ENCODE measurements at places on chromosomes 6 and 20.
A peak's percentile ranks its signal among the peaks of the same experiment; 100 is the strongest.

GRCh38 chr6:119880840-119881239 is 531.3 kb upstream of the MAN1A1 start:
- no peaks in the 10 kb centered on the region for H3K27me3 ChIP-seq
- no peaks in the 10 kb centered on the region for H3K4me1 ChIP-seq
- H3K4me3 ChIP-seq, result no peak overlapping the region
- no peaks in the 10 kb centered on the region for H3K36me3 ChIP-seq

GRCh38 chr20:56504373-56505005 is 20.1 kb upstream of the FAM209A start:
- no peak overlapping the region for H3K4me3 ChIP-seq
- peaks cover 12% of the 10 kb centered on the region for H3K36me3 ChIP-seq
- DNase-seq, result no peak
- H3K27ac ChIP-seq, result no peak overlapping the region
- H3K27me3 ChIP-seq, result no peaks in the 10 kb centered on the region

DNA sequence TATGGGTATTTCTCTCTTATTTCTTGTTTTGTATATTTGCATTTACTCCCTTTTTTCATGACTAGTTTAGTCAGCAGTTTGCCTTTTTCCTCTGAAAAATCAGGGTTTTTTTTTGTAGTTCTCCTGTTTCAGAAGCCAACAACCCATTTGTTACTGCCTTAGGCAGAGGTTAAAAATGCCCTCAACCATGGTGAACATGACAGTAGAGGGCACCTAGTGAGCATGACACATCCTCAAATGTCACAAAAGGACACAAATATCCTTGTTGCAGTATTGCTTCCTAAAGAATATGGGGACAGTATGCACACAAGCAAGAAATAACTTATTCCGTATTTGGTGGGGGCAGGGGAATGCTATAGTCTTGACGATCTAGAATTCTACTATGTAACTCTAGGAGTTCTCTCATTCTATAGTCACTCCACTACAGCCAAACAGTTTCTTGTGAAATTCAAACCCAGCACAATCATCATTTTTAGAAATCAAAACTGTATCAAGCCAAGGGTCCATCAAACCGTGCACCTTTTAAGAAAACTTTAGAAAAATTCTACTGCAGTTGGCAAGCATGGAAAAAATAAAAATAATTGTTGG is 47.0 kb downstream of the GOPC start:
- H3K27ac ChIP-seq, result no peak overlapping the region
- H3K27me3 ChIP-seq, result no peaks in the 10 kb centered on the region
- DNase-seq, result no peak
- no peaks in the 10 kb centered on the region for H3K4me1 ChIP-seq
- peaks cover 5% of the 10 kb centered on the region for H3K36me3 ChIP-seq

DNA sequence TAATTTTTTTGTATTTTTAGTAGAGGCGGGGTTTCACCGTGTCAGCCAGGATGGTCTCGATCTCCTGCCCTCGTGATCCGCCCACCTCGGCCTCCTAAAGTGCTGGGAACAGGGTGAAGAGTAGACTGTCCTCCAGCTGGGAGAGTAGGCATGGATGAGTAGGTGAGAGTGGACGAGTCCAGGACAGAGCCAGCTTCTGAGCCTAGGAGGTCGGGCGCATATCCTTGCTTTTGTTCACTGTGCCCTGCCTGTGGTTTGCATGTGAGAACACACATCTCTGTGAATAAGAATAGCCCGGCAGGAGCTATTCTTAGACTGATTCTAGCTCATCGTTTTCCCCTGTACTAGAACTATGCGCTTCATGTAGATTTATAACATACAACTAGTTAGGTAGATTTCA is 78.3 kb downstream of the RPP40 start:
- no peak overlapping the region for H3K4me3 ChIP-seq
- no peak overlapping the region for H3K27ac ChIP-seq
- H3K4me1 ChIP-seq, result no peaks in the 10 kb centered on the region
- no peak for DNase-seq

DNA sequence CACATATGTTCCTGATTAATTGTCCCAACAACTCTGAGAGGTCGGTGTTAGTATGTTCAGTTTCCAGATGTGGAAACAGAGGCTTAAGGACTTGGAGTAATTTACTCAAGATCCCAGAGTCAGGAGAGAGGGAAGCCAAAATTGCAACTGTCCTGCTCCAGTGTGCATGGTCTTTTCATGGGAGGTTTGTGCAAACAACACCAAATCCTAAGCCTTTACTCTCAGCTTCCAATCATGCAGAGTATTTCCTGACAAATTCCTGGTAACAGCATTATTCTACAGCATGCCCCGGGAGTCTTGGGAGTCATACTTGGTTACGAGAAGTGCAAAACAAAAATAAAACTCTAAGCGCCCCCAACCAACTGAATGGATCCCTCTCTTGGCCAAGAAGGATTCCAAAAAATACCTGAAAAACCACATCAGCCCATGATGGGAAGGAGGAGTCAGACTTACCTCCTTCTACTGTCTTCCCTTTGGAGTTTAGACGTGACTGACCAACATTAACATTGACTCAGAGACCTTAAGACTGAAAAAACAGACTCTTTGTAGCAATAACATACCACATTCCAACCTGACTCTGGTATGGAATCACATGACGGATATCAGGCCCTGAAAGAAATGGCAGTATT is 30.8 kb upstream of the PPP1R3G start:
- H3K4me3 ChIP-seq, result no peak overlapping the region
- H3K27ac ChIP-seq, result no peak overlapping the region
- no peaks in the 10 kb centered on the region for H3K27me3 ChIP-seq

GRCh38 chr6:37488476-37488875 is 11.2 kb downstream of the CCDC167 start:
- H3K27me3 ChIP-seq, result no peaks in the 10 kb centered on the region
- H3K27ac ChIP-seq, result no peak overlapping the region
- H3K4me1 ChIP-seq, result no peaks in the 10 kb centered on the region
- peaks cover 10% of the 10 kb centered on the region for H3K36me3 ChIP-seq

GRCh38 chr6:24874776-24875533 is 60.8 kb downstream of the RIPOR2 start:
- H3K4me3 ChIP-seq, result no peak overlapping the region
- no peaks in the 10 kb centered on the region for H3K27me3 ChIP-seq
- peaks cover 10% of the 10 kb centered on the region for H3K4me1 ChIP-seq
- DNase-seq, result peak; percentile 54
- H3K27ac ChIP-seq, result no peak overlapping the region

- no peak overlapping the region for H3K27ac ChIP-seq
- H3K4me1 ChIP-seq, result no peaks in the 10 kb centered on the region
Measured at GRCh38 chr20:33028875-33029274, 2.6 kb upstream of the BPIFB6 start.

DNA sequence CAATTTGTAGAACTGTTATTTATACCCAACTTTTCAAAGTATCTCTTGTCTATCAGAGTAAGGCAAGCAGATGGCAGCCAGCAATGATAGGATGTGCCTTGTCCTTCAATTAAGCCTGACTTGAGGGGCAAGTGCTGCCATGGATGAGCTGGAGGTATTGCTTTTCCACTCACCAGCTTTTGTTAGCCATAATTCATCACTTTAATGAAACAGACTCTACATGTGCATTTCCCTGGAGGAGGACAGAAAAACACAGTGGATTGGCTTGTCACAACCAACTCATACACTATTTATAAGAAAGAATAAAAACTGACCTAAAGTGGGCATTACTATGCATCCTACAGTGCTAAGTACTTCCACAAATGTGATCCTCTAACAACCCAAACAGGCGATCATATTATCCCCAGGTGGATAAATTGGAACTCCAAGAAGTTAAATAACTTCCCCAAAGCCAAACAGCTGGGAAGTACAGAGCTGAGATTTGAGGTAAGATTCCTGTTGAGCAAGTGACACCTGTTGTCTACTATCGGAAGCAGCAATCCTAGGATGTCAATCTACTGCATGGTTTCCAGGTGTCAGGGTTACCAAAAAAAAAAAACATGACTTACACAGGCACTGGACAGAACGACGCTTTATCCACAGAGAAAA is 73.9 kb upstream of the NRSN1 start:
- no peaks in the 10 kb centered on the region for H3K27me3 ChIP-seq
- no peak overlapping the region for H3K27ac ChIP-seq
- DNase-seq, result no peak

- H3K4me1 ChIP-seq, result peaks cover 10% of the 10 kb centered on the region
- no peak for DNase-seq
- H3K27me3 ChIP-seq, result no peaks in the 10 kb centered on the region
- no peak overlapping the region for H3K4me3 ChIP-seq
Measured at GRCh38 chr20:17881741-17882064, 86.9 kb downstream of the SNX5 start.

DNA sequence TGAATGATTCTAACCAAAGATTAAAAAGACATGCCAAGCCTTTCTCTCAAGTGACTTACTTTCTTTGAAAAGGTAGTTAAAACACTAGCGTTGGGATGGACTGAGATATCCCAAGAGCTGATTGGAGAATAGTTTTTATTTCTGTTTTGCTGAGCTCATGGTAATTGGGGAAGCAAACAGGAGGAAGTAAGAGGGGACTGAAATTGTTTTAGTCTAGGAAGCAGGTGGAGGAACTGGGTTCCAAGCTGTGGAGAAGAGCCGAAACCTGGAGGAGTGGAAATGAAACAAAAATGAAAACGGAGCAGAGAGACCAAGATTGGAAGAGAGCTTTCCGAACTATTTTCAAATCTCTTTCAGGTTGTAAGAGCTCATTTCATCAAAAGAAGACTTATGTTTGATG is 59.9 kb upstream of the TENT5A start:
- no peak overlapping the region for H3K27ac ChIP-seq
- DNase-seq, result no peak
- no peak overlapping the region for H3K4me3 ChIP-seq
- H3K36me3 ChIP-seq, result no peaks in the 10 kb centered on the region
- H3K27me3 ChIP-seq, result no peaks in the 10 kb centered on the region

DNA sequence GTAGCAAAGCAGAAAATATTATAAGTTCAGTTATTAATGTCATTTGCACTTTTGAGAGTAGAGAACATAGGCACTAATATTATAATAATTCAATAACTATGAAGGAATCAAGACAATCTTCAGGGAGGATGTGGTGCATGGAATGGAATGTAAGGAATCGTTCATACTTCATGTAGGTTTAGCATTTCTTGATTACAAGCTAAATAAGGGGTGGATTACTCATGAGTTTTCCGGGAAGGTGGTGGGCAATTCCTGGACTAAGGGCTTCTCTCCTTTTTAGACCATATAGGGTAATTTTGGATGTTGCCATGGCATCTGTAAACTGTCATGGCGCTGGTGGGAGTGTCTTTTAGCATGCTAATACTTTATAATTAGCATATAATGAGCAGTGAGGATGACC is 9.1 kb upstream of the BTNL2 start:
- no peaks in the 10 kb centered on the region for H3K36me3 ChIP-seq
- no peak overlapping the region for H3K4me3 ChIP-seq
- peaks cover 17% of the 10 kb centered on the region for H3K4me1 ChIP-seq
- no peak for DNase-seq
- H3K27ac ChIP-seq, result no peak overlapping the region
- peaks cover 30% of the 10 kb centered on the region for H3K27me3 ChIP-seq

DNA sequence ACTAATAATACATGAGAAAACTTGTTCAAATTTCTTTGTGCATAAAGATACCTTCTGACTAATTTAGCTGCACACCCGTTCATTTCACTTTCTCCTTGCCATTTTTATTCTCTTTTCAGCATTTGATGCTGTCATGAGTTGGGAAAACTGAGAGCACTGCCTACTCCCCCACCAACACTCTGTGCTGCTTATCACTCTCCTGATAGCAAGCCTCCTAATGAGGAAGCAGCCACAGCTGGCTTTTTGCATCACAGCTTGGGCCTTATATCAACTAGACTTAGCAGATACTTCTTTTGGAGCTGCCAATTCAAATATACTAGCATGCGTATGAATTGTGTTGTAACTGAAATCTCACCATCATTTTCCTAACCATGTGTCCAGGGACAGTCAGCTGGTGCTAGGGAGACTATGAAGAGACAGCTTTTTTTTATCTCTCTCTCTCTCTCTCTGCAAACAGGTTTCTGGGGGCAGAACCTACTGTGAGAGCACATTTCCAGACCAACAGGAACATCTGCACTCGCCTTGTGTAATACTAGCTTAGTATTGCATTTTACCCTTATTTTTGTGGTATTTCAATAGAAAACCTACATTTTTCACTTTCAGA is 699.0 kb downstream of the KHDRBS2 start:
- DNase-seq, result no peak
- H3K27me3 ChIP-seq, result no peaks in the 10 kb centered on the region
- no peak overlapping the region for H3K27ac ChIP-seq
- H3K4me3 ChIP-seq, result no peak overlapping the region
- no peaks in the 10 kb centered on the region for H3K36me3 ChIP-seq

DNA sequence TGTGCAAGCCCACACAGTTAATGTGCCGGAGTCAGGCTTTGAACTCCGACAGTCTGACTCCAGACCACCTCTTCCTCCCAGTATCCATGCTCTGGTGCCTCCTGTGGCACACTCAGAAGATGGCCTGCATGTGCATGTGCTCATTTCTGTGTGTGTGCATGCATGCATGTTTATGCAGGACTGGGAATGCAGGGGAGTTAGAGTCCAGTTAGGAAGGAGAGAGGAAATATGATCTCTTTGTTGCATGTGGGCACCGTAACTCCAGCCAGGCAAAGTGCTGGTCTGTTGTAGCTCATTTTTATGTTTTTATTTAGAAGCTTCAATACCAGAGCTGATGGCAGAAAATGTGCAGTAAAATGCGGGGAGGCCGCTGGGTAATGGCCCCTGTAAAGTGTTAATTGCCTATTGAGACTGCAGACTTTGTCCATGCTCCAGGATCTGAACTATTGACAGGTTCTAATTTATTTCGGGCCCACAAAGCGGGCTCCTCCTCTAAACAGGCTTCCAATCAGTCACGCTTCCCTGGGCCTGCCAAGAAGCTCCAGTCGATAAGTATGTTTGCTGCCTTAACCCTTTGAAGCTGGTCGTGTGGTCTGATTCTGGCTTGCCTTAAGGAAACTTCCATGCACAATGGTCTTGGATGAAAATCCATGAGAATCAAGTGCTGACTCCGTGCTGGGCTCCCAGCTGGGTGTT is 248.3 kb downstream of the DHX35 start:
- H3K4me3 ChIP-seq, result no peak overlapping the region
- H3K4me1 ChIP-seq, result no peaks in the 10 kb centered on the region
- H3K27ac ChIP-seq, result no peak overlapping the region
- no peaks in the 10 kb centered on the region for H3K27me3 ChIP-seq
- peak; percentile 9 for DNase-seq
- no peaks in the 10 kb centered on the region for H3K36me3 ChIP-seq

DNA sequence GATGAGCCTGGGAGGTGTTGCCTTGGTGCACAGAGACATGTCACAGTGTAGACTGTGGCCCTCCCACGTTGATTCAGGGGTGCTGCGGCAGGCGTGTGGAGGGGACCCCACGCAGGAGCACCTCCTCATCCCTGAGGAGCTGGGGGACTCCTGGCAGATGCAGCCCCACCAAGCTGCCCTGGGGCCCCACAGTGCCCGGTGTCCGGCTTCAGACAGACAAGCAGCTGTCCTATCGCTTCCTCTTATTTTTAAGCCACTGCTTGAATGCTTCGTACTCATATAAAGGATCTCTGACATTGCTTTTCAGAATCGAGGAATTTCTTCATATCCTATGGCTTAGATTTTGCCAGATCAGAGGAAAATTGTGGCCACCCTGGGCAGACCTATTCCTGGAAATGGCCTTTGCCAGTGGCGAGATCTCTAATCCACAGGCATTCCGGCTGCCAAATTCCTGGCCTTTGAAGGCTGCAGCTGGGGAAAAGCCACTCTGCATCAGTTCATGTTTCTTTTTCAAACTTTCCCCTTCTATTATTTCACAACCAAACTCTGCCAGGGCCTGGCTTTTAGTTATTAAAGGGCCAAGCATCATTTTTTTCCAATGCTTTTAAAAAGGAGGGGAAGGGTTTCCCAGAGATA is 337.0 kb downstream of the THBS2 start:
- no peak overlapping the region for H3K4me3 ChIP-seq
- no peak overlapping the region for H3K27ac ChIP-seq

Measured in large intestine (tissue), 12 donors.